Stimulated activated CD4-positive, alpha-beta T cell treated with anti-CD3 and anti-CD28 coated beads, TNF-alpha, amount 100 ng/mL, for 24 hours (primary cell): ENCODE measurements at places on chromosomes 7 and 10.

GRCh38 chr7:143042790-143043271, 9.3 kb upstream of the OR6V1 start:
- no peak for DNase-seq

DNA sequence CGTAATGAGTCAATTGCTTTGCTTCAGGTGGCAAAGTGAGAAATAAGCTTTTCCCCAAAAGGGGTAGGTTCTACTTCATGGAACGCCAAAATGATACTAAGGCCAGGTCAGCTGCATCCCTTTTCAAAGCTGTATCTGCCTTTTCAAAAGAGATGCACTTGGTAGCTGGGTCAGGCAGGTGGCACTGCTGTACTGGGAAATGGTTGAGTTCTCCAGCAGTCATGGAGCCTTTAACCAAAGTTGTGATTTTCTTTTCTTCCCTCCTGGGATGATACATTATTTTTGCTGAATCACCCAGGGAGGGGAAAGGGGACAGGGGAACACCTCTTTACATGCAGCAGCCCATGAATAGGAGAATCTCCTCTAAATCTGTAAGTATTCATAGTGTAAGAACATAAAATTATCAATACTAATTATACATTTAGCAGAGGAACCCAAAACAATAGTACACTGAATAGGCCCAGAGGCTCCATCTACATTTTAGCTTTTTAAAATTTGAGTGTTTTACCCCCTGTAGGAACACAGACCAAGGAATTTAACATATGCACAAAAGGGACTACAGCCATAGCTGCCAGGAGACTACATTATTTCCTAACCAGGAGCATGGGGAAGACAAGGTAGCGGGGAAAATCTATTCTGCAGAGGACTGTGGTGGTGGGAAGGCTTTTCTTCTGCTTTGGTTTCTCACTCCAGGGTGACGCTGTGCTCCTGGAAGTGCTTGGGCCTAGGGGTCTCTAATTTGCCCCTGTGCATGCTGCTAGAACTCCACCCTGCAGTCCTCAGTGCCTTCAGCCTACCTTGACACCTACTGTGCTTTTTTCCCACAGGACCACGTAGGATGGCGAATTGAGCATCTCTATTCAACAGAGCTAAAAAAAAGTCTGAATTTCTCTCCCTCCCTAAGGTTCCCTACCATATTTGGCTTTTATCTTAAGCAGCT, 6.4 kb upstream of the GPR22 start:
- DNase-seq: no peak

GRCh38 chr10:121435099-121435875, 163.0 kb downstream of the FGFR2 start:
- no peak for DNase-seq

DNA sequence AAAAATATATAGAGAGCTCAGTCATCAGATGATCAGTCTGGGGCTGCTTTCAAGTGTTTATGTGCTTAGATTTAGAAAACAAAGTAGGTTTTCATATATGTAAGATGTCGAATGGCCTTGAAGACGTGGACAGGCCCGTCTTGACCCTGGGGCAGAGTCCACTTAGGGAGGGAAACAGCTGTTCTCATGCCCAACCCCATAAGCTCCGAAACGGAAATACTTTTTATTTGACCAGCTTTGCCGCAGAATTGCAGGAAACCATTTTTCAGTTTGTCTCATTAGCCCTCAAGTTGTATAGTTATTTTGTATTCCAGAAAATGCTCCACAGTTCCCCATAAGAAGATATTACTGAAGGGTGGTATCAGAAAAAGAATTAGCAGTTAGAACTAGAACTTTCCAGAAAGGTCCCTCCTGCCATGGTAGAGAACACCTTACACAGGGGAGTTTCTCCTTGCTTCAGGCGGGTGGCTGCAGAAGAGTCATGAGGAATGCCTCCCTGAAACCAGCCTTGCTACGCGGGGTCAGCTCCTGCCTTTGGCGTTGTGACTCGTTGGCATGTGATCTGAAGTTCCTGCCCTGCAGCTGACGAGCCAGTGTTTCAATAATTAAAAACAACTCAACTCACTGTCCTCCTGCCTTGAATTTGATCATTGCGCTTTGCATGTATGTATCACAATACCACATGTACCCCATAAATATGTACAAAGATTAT, 192.7 kb downstream of the CELF2 start:
- DNase-seq: no peak

- DNase-seq: no peak
Observed at GRCh38 chr10:25738776-25739175, 195.3 kb upstream of the MYO3A start.

- no peak for DNase-seq
Observed at GRCh38 chr7:158811894-158812293, 17.4 kb downstream of the ESYT2 start.

DNA sequence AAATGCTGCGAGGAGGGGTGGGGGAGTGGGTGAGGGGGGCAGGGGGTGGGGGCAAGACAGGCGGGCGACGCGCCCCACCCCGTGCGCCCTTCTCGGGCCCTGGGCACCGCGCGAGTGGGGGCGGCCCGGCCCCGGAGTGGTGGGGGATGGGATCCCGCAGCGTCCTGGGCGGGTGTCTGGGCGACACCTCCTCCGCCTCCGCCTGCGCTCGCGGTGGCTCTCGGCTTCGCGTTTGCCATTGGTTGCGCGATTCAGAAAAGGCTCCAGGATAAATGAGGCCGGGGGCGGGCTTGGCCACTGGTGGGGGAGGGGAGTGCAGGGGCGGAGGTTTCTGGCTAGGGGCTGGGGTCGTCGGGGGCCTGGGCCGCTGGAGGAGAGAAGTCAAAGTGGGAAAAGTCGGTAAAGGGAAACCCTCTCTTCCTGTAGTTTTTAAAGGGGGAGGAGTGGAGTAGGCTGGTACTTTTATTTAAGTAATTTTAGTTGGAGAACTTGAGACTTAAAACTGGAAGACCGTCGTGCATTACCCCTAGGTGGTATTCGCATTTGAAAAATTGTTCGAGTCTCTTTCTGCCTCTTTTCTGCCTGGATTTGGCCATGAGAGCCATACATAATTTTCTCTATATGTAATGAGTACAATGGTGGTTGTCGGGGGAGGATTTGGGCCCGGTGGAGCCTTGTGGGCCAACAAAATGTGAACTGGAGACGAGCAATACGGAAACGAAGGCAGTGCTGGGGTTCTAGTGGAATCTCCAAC, 992 bp upstream of the IGF2BP3 start:
- DNase-seq: no peak

GRCh38 chr7:52961084-52961483, 74.3 kb upstream of the POM121L12 start:
- DNase-seq: no peak

DNA sequence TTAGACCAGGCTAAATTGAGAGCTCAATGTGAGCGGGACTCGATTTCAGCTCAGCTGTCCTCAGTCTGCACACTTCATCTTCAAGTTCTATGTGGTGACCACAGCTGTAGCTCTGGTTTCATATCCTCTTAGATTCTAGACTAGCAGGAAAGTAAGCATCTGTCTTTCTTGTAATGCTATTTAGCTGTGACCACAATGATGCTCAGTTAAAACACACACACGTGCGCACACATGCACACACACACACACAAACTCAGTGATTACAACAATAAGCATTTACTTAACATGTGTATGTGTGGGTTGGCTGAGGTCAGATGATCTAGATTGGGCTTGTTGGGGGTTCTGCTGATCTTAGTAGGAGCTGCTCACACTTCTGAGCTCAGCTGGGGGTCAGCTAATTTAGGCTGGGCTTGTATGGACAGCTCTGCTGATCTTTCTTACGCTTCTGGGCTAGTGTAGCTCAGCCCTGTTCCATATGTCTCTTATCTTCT, 82.5 kb downstream of the ZNF365 start:
- DNase-seq: no peak

DNA sequence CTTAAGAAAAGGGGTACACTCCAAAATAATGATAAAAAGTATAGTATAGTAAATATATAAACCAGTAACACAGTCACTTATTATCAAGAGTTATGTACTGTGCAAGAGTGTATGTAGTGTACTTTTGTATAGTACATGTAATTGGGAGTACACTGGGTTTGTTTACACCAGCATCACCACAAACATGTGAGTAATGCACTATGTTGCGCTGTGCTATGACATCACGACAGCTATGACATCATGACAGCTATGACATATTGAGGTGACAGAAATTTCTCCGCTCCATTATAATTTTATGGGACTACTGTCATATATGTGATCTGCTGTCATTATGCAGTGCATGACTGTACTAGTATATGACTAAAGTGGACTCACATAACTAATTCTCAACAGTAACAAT, 84.6 kb downstream of the KMT2C start:
- DNase-seq: no peak
